ENCODE measurements at places on chromosomes 7 and 10. TPM values are rescaled to one million over a fixed set of nuclear protein-coding genes. Genes with fewer than 3 reads are reported as not detected.

DNA sequence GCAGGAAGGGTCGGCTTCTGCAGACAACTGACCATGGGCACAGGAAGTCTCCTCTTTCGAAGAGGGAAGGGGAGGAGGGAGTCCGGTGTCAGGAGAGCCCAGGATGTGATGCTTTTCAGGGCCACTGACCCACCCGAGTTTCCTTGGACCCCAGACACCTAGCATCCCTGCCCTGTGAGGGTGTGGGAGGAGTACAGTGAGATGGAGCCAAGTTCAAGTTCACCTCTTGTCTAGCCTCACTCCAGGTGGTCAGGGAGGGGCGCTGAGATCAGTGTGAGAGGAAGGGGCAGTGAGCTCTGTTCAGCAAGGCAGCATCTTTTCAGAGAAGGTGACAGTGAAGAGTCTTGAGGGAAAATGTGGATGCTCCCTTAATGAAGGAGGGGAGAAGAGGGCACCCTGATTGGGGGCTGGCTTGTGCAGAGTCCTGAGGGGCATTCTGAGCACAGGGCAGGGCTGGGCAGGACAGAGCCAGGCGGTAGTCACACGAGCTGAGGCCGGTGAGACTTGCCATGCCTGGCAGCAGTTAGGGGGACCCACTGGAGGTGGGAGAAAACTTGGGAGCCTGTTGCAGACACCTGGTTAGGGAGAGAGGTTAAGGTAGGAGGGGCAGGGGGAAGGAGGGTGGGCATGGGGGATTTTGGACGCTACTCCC is 49.7 kb downstream of the ADCY1 start:
- DNase-seq = no peak

DNA sequence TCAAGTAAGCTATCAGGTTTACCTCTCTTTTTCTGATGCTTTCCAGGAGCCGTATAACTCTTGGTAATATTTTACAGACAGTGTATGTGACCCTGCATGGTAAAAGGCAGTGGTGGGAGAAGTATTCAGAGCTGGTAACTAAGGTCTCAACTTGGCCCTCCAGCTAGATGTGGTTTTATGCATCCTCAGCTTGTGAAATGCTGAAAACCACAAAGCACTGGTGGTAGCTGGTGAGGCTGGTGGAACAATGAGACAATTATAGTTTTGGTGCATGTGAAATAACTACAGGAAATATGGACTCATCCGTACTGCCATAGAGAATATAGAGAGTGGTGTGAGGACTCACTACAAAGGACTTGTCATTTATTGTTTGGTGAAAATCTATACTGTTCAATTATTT is 383.0 kb upstream of the PCDH15 start:
- DNase-seq = no peak

DNA sequence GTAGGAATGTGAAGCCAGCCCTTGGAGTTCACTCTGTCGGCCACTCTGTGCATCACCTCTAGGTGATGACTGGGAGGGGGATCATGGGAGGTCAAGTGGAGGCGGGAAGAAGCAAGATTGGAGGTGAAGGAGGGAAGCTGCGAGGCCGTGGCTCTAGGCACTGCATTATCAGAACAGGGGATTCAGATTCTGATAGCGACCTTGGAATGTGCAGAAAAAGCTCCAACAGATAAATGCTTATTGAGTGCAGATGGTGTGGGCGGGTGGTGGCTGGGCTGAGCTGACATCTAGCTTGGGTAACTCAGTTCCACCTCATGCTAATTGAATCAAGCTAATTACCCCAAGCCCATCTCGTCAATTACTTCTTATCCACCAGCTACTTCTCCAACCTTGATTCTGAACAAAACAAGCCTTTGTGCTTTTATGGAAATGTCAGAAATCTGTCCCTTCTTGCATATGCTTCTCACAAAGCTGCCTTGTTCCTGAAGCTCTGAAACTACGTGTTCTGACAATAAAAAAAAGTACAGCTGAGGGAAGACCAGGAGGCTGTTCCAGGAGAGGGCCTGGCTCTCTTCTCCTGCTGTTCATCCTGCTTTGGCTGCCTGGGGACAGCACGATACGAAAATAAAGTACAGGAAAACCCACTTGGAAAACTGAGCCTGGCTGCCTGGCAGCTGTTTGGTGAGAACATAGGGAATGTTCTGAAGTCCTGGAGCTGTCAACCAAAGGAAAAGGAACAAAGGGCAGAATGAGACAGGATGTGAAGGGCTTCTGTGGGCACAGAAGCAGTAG is 27.5 kb downstream of the STRA8 start:
- DNase-seq = no peak

- no peak for DNase-seq
Measured at GRCh38 chr10:130099344-130099743, 11.3 kb downstream of the C10orf143 start.

- no peak for DNase-seq
Measured at GRCh38 chr7:96670338-96671289, 39.0 kb downstream of the SEM1 start.

GRCh38 chr10:22686347-22686746 is 28.0 kb downstream of the PIP4K2A start:
- DNase-seq = no peak

- DNase-seq = no peak
Measured at GRCh38 chr7:134780166-134780828, 863 bp downstream of the CALD1 start.

- DNase-seq = no peak
Measured at GRCh38 chr10:71267508-71268240, 51.4 kb upstream of the SLC29A3 start.

GRCh38 chr10:80144067-80144695 is 11.7 kb downstream of the PLAC9 start:
- DNase-seq = no peak

GRCh38 chr7:101108330-101108857 is 18.5 kb upstream of the SERPINE1 start:
- no peak for DNase-seq

GRCh38 chr7:131076032-131076431 is 251.6 kb upstream of the MKLN1 start:
- DNase-seq = no peak

- no peak for DNase-seq
Measured at GRCh38 chr10:1739751-1740150, 2.4 kb upstream of the ADARB2 start.

- DNase-seq = no peak
Measured at GRCh38 chr10:117417196-117417595, 42.0 kb upstream of the PDZD8 start.

DNA sequence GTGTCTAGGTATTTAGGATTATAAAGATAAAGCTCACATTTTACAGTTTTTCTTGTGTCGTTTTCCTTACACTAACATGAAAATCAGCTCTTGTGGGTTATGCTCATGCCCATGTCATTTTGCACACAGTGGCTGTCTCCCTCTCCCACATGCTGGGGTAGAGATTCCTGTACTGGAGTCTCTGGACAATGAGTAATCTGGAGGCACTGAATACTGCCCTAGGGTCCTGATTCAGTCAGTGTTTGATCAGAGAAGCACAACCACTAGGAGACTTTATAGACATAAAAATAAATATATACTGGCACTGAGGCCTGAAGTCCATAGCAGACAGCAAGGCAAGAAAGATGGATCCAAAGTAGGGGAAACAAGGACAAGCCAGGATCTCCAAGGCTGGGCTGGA is 1008.8 kb downstream of the KCNMA1 start:
- DNase-seq = no peak

DNA sequence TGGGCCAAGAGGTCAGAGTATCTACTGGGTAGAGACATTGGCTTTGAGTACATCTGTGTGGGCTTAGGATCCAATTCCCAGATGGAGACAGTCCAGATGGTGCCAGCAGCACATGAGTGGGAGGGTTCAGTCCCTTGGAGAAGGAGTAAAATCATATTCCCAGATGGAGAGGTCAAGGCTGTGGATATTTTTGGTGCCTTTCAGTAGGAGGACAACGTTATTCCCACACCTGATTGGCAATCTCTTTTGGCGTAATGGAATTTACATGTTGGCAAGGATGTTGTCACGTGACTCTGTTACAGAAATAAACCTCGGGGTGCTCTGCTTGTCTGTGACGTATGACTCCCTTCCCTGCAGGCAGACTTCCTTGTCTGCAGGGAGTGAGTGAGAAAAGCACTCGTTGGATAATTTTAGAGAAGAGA is 27.6 kb downstream of the NPS start:
- DNase-seq = no peak

- no peak for DNase-seq
Measured at GRCh38 chr10:96263669-96264068, 7.7 kb downstream of the BLNK start.

DNA sequence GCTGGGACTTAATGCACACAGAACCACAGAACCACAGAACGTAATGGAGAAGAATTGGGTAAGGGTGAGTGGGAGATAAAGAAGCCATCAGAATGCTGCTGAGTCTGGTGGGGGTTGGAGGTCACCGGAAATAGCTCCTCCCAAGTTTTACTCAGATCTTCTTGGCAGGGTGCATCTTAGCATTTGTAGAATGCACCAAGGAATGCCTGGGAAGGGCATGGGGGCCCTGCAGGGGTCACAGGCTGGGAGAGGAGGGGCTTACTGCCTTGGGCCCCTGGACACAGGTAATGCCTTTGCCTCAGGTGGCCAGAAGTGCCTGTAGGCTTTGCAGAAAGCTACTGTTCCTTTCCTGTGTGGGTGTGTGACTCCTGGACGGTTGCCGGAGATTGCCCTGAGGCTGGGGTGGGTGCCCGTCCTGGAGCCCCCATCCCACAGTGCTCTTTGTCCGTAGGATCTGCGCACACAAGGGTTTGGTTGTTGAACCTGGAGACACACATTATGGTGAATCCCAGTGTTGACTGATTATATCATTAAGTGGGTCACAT is 55.1 kb downstream of the MGMT start:
- no peak for DNase-seq

- no peak for DNase-seq
Measured at GRCh38 chr7:108236681-108237415, 106.7 kb upstream of the LAMB4 start.

- DNase-seq = no peak
Measured at GRCh38 chr10:94025806-94026205, 32.1 kb downstream of the PLCE1 start.

GRCh38 chr10:102113261-102113955 is 6.8 kb downstream of the LDB1 start:
- DNase-seq = no peak

- DNase-seq = no peak
Measured at GRCh38 chr7:113915956-113916355, 2.9 kb downstream of the PPP1R3A start.

- no peak for DNase-seq
Measured at GRCh38 chr10:102408131-102408727, 10.4 kb downstream of the PSD start.

DNA sequence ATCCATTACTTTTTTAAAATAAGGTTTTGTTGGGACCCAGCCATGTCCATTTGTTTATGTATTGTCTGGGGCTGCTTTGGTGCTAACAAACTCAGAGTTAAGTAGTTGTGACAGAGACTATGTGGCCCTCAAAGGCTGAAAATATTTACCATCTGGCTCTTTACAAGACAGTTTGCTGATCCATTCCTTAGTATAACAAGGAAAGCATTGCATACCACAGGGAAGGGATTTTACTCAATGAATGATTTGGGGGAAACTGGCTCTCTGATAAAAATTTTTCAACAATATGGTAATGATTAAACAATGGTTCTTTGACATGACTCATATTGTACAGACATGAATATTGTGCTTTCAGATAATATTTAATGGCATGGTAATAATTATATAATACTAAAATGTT is 738.1 kb downstream of the KCNMA1 start:
- no peak for DNase-seq

ZNF488 gene
- total RNA-seq = 3.3 TPM

ZNF518A gene
- total RNA-seq = 16.7 TPM

MICALL2 gene
- 17.3 TPM for total RNA-seq

CTAGE4 gene
- total RNA-seq = 35.0 TPM

TSPAN12 gene
- 2.4 TPM for total RNA-seq

ITPRID1 gene
- 4.4 TPM for total RNA-seq

FAM149B1 gene
- total RNA-seq = 18.9 TPM

PTER gene
- 8.9 TPM for total RNA-seq

ODAD2 gene
- not detected for total RNA-seq

AFAP1L2 gene
- total RNA-seq = 32.0 TPM

TRRAP gene
- total RNA-seq = 97.1 TPM

SUGCT gene
- total RNA-seq = 0.98 TPM
